ENCODE measurements at places on chromosomes 5 and 9.

DNA sequence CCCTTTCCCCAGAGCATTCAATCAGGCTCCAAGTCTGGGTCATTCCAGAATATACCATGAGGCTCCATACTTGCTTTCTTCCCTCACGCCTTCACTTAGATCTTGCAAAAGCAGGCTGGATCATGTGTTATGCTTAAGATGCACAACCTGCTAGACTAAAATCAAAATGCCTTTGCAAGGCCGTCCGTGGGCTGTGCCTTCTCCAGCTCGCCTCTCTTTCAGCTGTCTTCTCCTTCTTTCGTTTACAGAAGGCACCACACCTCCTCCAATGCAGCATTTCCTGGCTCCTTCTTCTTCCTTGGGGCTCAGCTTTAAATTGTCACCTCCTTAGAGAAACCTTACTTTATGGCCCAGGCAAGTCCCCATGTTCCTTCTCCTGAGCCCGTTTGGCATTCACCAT, 150.6 kb downstream of the ADCY2 start:
- no peak for DNase-seq

DNA sequence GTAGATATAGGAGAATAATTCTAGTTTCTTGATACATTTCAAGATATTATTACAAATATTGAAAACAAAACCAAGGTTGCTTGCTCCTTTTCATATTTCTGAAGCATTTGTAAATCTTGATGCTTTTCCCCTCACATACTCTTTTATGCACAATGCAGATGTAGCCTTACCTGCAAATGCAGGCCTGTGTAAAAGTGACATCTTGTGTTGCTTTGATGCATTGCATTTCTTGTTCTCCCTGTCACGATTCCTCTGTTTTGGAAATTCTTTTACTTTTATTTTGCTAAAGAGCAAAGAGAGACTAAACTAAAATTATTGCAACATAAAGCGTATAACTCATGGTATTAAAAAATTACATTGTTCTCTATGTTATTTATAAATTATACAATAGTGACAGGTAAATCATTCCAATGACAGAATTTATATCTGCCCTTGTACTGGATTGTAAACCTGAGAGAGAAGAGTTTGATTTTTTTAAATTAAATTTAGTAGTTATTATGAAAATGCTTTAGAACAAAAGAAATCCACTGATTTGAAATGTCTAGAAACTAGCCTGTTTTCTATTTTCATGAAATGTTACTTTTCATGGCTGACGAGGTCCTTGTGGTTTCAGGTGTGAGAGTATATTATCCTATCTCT, 970.0 kb downstream of the MAT2B start:
- DNase-seq: no peak

DNA sequence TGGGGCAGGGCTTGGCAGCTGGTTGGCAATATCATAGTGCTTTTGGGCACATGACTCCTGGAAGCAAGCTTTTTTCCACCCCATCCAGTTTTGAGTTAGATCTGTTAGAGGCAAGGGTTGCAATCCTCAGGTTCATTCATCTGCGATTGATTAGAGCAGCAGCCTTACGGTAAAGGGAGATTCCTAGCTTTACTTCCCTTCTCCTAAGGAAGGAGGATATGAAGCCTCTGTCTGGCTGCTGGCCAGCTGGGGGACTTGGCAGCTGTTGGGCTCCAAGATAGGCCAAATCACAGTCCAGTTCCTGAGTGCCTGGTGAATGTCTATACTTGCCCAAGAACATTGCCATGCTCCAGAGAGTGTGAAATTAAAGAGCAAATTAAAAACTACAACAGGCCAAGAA, 113.4 kb upstream of the CCNH start:
- no peak for DNase-seq

GRCh38 chr5:119332978-119333401, 22.8 kb upstream of the TNFAIP8 start:
- no peak for DNase-seq

- no peak for DNase-seq
Measured at GRCh38 chr5:136799806-136800372, 434.5 kb upstream of the TRPC7 start.

- DNase-seq: no peak
Measured at GRCh38 chr5:109659901-109660300, 29.8 kb upstream of the MAN2A1 start.

- DNase-seq: no peak
Measured at GRCh38 chr9:69188975-69189374, 14.9 kb downstream of the TJP2 start.

DNA sequence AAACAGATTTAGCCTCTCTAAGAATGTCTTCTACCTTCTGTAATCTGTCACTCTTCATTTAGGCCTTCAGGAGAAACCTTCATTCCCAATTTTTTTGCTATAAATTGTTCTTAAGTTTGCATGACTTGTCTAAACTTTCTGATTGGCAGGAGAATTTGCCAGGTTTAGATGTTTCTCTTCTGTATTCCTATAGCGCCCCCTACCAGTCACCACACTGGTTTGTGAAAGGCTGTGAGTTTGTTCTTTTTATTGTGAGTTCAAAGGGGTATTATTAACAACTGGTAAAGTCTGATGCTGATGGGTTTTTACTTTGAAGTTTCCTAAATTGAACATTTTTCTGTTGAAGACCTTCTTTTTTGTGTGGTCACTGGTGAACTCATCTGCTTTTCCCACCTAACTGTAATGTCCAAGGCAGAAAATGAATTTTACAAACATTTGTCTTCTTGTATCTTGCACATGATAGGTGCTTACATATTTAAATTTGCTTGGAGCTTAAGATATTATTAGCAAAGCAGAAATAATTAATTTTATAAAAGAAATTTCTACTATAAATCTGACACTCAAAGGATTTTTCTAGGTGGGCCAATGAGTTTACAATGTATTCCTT, 18.4 kb upstream of the F2RL2 start:
- no peak for DNase-seq

GRCh38 chr5:156589104-156589945, 260.8 kb upstream of the PPP1R2B start:
- no peak for DNase-seq

DNA sequence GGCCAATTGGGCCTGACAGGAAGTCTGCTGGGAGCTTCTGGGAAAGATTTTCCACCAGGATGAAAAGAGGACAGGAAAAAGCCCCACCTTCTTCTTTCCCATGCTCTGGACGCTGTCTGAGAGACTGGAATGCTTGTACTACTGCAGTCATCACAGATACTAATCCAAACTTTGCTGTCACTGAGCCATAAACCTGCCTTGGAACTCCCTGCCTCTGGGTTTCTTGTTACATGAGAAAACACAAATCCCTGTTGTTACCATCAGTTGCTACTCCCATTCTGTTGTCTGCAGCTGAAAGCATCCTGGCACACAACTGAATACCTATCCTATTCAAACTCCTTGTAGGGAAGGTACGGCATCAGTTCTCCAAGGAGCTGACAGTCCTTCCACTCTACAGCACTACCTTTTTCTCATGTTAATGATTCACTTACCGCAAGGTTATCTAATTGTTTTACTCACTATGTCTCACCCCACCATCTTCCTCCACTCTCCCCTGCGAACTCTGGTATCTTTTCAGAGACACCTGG, 167.5 kb downstream of the CDK5RAP2 start:
- no peak for DNase-seq

- no peak for DNase-seq
Measured at GRCh38 chr9:96487029-96487396, 37.0 kb downstream of the HABP4 start.

GRCh38 chr5:142617416-142618129, 68.3 kb downstream of the FGF1 start:
- no peak for DNase-seq

DNA sequence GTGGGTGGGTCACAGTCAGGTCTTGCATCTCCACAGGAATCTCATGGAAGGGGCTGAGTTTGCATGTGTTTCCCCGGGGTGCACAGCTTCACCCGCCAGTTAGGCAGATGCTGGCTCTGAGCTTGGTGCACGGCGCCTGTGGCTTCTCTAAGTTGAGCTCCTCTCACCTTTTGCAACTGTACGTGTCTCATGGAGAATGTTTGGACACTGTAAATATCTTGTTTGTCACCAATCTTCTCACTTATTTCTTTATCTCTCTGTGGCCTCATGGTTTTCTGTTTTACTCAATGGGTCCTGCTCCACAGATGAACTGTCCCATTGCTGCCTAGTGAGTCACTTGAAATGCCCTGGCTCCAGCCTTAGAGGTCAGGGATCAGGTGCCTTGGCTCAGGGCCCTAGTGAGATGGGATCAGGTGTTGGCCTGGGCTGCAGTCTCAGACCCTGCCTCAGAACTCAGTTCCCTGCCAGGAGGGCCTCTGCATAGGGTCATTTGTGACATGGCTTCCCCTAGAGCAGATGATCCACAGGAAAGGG, 61.6 kb downstream of the WNK2 start:
- DNase-seq: no peak
